Forelimb muscle (tissue), 1 donor: ENCODE measurements at places on chromosomes 2 and 18.

DNA sequence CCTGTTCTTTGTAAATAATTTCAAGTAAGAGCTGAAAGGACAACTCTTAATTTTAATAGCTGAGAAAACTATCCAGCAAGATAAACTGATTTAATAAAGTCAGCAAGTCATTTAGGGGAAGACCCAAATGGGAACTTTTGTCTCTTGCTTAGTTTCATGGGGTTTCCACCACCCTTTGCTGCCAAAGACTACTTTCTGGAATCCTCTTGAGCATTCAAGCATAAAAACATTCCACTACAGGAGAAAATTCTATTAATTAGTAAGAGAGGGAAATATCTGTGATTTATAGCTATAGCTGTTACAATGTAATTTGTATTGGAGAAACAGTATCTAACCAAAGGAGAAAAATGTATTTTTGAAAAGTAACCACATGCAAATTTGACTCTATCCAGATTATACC, 20.6 kb downstream of the EFEMP1 start:
- DNase-seq = no peak

- no peak for DNase-seq
Observed at GRCh38 chr2:53131416-53131815, 636.2 kb upstream of the CHAC2 start.

DNA sequence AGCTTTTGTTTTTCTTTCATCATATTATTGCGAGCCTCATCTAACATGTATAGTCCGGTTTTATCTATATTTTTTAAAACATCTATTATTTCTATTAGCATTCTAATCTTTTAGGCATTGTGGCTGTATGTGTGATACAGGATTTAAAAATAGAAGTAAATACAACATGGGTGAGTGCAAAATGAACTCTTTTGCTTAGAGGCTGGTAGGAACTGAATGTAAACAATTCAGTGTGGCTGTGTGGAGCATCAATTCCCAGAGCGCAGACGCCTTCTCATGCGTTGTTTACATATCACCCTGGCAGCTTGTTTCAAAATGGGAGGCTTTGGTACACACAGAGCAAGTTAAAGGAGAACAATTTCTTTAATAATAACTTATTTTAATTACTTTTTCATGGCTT, 836 bp downstream of the DTNA start:
- no peak for DNase-seq

DNA sequence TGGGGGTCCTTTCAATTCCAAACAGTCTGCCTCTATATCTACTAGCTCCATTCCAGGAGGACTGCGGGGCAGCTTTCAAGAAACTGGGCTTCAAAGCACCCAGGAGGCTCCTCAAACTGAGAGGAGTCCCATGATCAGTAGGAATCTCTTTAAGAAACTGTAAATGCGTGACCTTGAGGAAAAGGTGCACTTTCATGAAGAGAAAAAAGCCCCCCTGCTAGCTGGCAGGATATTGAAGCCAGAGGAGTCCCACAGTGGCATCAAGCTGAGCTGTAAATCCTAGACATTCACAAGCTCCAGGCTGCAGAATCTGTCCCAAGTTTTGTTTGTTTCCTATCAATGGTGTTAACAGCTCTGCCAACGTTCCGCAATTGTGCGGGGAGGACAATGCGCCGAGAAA, 790.1 kb downstream of the SLC4A3 start:
- no peak for DNase-seq

GRCh38 chr18:35005963-35006577, 35.1 kb upstream of the MAPRE2 start:
- DNase-seq = peak; percentile 60

- no peak for DNase-seq
Observed at GRCh38 chr2:120402508-120402907, 56.6 kb downstream of the INHBB start.

GRCh38 chr2:205025580-205026240, 480.4 kb downstream of the PARD3B start:
- no peak for DNase-seq

GRCh38 chr2:15782009-15782751, 158.2 kb upstream of the MYCN start:
- DNase-seq = no peak

DNA sequence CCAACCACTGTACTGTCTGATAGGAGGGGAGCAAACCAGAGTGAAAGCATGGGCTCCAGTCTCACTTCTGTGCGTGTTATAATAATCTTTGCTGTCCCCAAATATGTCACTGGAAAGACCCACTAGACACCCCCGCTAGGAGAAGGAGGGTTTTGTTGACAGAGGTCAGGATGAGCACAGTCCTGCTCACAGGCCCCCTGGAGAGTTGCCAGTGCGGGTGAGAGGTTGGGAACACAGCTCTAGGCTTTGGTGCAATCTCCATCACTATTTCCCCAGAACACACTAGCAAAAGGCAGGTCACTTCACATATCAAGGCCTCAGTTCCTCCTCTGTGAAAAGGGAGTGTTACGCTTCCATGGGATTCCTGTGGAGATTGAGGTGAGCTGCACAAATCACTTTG, 9.7 kb downstream of the XDH start:
- DNase-seq = no peak

DNA sequence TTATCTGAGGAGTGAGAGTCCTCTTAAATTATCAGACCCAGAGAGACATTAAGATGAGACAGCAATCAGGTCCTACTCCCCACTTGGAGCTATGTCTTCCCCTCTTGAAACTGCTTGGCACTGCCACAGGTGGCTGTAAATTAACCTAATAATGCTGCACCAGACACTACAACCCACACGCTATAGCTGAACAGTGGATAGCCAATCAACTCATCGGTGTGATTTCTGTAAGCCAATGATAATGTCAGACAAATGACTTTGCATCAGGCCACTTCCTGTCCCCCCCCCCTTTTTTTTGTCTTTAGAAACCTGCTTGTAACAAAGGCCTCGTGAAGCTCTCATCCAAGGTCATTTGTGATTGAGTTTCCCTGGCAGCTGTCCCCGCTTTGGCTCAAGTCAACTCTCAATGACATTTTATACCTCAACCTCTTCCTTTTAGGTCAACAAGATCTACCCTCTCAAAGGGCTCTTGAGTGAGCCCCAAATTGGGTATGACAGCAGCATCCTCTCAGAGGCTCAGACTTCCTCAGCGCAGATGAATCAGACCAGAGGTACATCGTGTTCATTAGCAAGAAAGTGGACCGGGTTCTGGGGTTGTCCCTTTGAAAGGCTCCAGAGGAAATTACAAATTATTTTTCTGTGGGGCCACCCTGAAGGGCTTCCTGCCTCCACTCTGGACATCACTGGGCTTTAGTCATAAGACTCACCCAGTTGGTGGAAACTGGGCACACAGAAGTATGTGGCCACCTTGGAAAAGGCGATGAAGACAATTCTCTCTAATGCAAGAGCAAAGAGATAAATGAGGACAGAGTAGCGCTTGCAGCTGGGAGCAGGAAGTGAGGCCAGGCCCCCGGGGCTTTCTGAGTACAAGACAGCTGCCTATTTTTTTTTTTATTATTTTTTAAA, 73.6 kb downstream of the COPS8 start:
- no peak for DNase-seq

GRCh38 chr2:94996305-94997100, 29.0 kb upstream of the MAL start:
- DNase-seq = no peak

DNA sequence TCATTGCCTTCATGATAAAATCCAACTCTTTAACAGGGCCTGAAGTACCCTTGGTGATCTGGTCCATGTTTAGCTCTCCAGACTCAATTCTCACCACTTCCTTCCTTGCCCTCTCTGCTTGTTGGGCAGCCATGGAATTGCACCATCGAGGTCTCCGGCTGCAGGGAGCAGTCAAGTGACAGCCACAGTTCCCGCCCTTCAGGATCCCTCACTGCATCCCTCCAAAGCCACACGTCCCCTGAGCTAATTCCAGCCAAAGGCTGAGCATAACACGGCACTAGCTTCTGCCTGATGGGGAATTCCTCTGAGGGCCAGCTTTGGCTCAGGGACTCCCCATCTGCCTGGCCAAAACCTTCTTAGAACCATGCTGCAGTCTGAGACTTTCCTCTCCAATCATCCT, 47.4 kb upstream of the SLC1A4 start:
- DNase-seq = no peak

GRCh38 chr2:149019768-149020167, 18.7 kb upstream of the LYPD6B start:
- no peak for DNase-seq

GRCh38 chr2:43748333-43748732, 25.5 kb upstream of the DYNC2LI1 start:
- no peak for DNase-seq

- DNase-seq = no peak
Observed at GRCh38 chr2:127425540-127426490, 7.6 kb downstream of the PROC start.

GRCh38 chr18:10319026-10319425, 135.4 kb upstream of the APCDD1 start:
- no peak for DNase-seq

GRCh38 chr18:79595876-79596374, 83.7 kb upstream of the CTDP1 start:
- no peak for DNase-seq

GRCh38 chr2:5782103-5782502, 89.9 kb downstream of the SOX11 start:
- DNase-seq = no peak
